IPS DF 6.9 (cell line): ENCODE measurements at places on chromosomes 2 and 18.

DNA sequence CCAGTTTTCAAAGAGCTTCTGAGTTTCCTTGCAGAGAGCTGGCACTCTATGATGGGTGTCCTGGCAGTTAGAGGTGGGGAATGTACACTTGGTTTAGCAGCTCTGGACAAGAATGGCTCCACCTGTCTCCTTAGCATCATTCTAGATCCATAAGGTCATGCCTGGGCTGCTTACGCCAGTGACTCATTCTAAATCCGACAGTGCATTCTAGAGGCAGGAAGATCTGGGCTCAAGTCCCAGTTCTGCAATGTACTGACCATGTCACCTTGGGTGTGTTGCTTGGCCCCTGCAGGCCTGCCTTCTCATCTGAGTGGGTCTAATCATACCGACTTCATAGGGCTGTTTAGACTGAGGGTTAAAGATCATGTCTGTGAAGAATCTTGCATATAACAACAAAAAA, 46.5 kb downstream of the PTGR3 start:
- DNase-seq, result no peak

DNA sequence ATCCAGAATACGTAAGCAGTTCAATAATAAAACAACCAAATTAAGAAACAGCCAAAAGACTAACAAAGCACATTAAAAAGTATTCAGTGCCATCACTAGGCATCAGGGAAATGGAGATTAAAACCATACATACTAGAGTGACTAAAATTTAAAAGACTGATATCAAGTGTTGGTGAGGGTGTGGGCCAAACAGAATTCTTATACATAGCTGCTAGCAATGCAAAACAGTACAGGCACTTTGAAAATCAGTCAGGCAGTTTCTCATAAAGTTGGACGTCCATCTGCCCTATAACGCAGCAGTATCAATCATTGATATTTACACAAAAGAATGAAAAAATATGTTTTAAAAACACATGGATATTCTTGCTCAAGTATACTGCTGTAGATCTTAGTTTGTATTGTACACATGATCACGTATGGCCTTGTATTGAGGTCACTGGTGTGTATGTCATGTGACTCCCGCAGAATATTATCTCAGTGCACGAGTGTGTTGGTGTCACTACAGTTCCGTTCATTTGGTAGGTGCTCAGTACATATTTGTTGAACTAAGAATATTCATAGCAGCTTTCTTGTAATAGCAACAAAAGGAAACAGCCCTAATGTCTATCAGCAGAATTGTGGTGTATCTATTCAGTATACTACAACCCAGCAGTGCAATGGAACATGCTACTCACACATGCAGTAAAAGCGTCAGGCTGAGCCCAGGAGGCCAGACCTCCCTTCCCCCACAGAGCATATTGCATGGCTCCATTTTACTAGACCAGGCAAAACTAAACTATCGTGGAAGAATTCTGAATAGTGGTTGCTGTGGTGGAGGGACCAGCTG, 28.6 kb downstream of the ZNF407 start:
- DNase-seq, result no peak

DNA sequence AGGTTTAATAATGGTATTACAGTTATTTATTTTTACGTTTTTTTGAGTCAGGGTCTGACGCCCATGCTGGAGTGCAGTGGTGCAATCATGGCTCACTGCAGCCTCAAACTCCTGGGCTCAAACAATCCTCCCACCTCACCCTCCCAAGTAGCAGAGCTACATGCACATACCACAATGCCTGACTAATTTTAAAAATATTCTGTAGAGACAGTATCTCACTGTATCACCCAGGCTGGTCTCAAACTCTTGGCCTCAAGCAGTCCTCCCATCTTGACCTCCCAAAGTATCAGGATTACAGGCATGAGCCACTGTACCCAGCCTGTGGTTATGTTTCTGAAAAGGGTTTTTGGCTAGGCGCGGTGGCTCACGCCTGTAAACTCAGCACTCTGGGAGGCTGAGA, 120.8 kb downstream of the ESCO1 start:
- DNase-seq, result no peak

GRCh38 chr18:48594471-48595094, 55.8 kb downstream of the CTIF start:
- no peak for DNase-seq

- DNase-seq, result no peak
These were observed 124.7 kb downstream of the PDE1A start for GRCh38 chr2:182302174-182302573.

DNA sequence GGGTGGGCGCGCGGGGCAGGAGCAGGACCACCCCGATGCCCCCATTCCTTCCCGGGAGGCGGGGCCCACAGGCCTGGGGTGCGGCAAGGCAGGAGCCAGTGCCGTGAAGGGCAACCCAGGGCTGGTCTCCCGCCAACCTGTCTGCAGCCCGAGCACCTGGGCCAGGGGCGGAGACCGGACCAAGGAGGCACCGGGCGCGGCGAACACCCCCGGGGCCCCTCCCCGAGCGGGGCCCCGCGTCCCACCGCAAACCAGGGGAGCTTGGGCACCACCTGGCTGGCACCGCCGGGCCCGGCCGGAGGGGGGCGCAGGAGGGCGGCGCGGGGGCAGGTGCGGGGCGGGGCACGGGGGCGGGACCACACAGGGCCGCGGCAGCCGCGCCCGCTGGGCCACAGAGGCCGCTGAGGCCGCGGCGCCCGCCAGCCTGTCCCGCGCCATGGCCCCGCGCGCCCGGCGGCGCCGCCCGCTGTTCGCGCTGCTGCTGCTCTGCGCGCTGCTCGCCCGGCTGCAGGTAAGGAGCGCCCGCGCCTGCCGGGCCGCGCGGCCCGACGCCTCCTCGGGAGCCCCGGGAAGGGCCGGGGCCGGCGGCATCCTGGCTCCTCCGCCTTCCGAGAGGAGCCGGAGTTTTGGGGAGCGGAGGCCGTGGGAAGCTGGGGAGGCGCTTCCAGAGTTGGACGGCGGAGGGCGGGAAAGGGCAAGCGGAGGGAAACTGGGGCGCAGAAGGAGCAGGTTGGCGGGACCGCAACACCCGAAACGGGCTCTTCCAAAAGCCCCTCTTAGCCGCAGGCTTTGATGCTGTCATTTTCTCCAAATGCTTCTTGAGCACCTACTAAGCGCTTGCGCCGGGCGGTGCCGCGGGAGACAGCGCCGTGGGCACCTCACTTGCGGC, at the start of gene TNFRSF11A:
TNFRSF11A (plus strand) TSS at position 394 of the 889 bp plus-strand sequence; CDS start at position 437, 43 bp downstream.
- no peak for DNase-seq
